ENCODE measurements at places on chromosomes 7 and 10. TPM values are rescaled to one million over a fixed set of nuclear protein-coding genes. Genes with fewer than 3 reads are reported as not detected.

GRCh38 chr10:35126062-35126529, 550 bp upstream of the CREM start:
- H3K4me3 ChIP-seq, result peak overlapping the region; percentile 96
- peaks cover 32% of the 10 kb centered on the region for H3K4me1 ChIP-seq
- H3K27ac ChIP-seq, result peak overlapping the region; percentile 100
- H3K36me3 ChIP-seq, result no peaks in the 10 kb centered on the region
- no peaks in the 10 kb centered on the region for H3K27me3 ChIP-seq

DNA sequence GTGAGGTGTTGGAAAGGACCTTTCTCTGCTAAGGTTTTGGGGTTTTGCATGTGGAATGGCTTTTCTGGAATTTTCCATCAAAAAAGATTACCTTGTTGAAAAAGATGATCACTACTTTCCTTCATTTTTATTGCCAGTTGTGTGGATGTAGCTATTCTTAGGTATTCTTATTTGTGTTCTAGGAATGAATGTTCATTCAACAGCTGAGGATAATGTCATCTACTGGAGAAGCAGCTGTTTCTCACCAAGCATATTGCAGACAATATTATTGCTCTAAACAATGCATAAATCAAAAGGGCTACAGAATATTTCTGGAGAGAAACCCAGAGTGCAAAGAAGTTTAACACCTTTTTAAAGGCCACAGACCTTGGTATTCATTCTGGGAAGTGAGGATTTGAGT, 145.6 kb upstream of the CALCR start:
- no peaks in the 10 kb centered on the region for H3K27me3 ChIP-seq
- peaks cover 2% of the 10 kb centered on the region for H3K4me1 ChIP-seq
- H3K4me3 ChIP-seq, result no peak overlapping the region
- no peak for DNase-seq
- H3K27ac ChIP-seq, result no peak overlapping the region

- H3K4me1 ChIP-seq, result peaks cover 27% of the 10 kb centered on the region
- H3K27me3 ChIP-seq, result no peaks in the 10 kb centered on the region
- no peak for DNase-seq
- no peak overlapping the region for H3K27ac ChIP-seq
- H3K36me3 ChIP-seq, result peaks cover 13% of the 10 kb centered on the region
Measured at GRCh38 chr7:92255308-92255707, 9.5 kb downstream of the ANKIB1 start.

- H3K4me1 ChIP-seq, result no peaks in the 10 kb centered on the region
- no peak overlapping the region for H3K27ac ChIP-seq
- H3K36me3 ChIP-seq, result no peaks in the 10 kb centered on the region
- H3K4me3 ChIP-seq, result no peak overlapping the region
- no peaks in the 10 kb centered on the region for H3K27me3 ChIP-seq
Measured at GRCh38 chr10:98963608-98964007, 272.0 kb downstream of the HPSE2 start.

GRCh38 chr7:34761627-34762026, 103.6 kb downstream of the NPSR1 start:
- H3K27ac ChIP-seq, result no peak overlapping the region
- no peak for DNase-seq
- peaks cover 51% of the 10 kb centered on the region for H3K27me3 ChIP-seq
- no peak overlapping the region for H3K4me3 ChIP-seq

DNA sequence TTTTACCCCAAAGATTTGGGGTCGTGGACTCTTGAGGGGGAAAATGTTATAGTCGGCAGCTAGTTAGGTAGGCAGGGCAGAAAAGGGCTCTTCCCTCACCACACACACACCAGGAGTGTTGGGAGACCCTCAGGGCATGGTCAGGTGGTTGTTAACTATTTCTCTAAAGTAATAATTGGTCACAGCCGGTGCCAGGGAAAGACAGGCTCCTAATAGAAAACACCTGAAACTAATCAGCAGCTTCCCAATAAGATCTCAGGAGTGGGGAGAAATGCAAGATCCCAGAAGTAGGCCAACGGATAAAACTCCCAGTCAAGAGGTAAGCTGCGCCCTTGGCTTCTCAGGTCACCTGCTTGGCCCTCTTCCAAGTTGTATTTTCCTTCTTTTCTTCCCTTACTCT, 213.1 kb downstream of the PHTF2 start:
- H3K36me3 ChIP-seq, result peaks cover 3% of the 10 kb centered on the region
- H3K27me3 ChIP-seq, result peaks cover 14% of the 10 kb centered on the region
- no peak overlapping the region for H3K27ac ChIP-seq
- no peak overlapping the region for H3K4me3 ChIP-seq
- H3K4me1 ChIP-seq, result peaks cover 3% of the 10 kb centered on the region
- no peak for DNase-seq

- DNase-seq, result no peak
- no peaks in the 10 kb centered on the region for H3K4me1 ChIP-seq
- peaks cover 14% of the 10 kb centered on the region for H3K27me3 ChIP-seq
- H3K27ac ChIP-seq, result no peak overlapping the region
- H3K36me3 ChIP-seq, result no peaks in the 10 kb centered on the region
Measured at GRCh38 chr10:117768333-117769042, 225.9 kb downstream of the EMX2 start.

DNA sequence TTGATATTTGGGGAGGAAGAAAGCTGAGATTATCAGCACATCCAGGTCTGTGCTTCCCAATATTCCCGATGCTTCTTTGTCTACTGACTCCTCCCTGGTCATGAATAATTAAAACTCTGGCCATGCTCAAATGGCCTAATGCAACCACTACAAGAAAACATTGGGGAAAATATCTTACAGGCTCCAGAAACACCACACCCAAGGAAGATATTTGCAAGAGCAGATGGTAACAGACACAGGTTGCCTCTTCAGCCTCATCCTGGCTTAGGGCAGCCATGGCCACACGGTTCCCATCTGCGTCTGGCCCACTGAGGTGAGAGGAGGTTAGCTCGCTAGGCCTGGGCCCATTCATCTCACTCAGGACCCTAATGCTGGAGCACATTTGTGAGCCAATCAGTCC, 108.4 kb upstream of the SDK1 start:
- no peak overlapping the region for H3K27ac ChIP-seq
- H3K4me3 ChIP-seq, result no peak overlapping the region
- peaks cover 5% of the 10 kb centered on the region for H3K36me3 ChIP-seq
- H3K27me3 ChIP-seq, result peaks cover 29% of the 10 kb centered on the region
- no peak for DNase-seq

DNA sequence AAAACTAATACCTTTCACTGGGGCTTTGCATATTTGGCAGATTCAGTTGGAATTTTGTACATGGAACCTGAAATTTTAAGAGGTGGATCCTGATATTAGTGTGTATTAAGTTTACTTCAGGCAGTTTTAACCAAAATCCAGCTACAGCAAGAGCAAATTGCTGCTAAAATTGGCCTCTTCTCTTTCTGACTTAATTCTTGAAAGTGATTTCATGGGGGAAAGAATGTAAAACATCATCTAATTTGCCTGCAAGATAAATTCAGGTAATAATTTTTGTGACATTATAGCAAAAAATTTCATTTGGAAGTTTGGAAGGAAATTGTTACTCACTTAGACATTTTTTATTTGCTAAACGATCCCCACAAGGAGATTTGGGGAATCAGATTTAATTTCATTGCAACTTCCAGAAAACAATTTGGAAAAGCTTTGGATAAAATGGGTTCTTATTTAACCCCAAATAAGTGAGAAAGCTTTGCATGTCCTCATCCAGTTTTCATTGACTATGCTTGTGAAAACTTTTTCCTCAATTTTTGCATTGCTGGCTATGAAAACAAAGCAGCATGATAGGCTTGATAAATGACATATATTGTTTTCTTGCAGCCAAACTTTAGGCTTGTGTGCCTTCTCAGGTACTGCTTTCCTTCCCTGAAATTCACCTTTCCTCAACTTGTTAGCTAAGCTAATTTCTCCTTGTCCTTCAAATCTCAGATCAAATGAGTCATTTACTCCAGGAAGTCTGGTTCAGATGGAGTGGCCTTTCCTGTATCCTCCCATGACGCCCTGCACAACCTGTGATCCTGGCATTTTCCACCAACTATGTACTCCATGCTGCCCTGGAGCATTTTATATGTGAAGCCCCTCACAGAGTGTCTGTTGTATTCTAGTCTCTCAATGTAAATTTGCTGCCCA, 27.4 kb upstream of the ZNF438 start:
- no peak overlapping the region for H3K4me3 ChIP-seq
- H3K4me1 ChIP-seq, result no peaks in the 10 kb centered on the region
- no peak overlapping the region for H3K27ac ChIP-seq
- H3K36me3 ChIP-seq, result no peaks in the 10 kb centered on the region
- no peak for DNase-seq

- H3K27me3 ChIP-seq, result no peaks in the 10 kb centered on the region
- H3K4me1 ChIP-seq, result peaks cover 1% of the 10 kb centered on the region
- H3K4me3 ChIP-seq, result no peak overlapping the region
Measured at GRCh38 chr7:114910787-114911186, 11.1 kb upstream of the MDFIC start.

DNA sequence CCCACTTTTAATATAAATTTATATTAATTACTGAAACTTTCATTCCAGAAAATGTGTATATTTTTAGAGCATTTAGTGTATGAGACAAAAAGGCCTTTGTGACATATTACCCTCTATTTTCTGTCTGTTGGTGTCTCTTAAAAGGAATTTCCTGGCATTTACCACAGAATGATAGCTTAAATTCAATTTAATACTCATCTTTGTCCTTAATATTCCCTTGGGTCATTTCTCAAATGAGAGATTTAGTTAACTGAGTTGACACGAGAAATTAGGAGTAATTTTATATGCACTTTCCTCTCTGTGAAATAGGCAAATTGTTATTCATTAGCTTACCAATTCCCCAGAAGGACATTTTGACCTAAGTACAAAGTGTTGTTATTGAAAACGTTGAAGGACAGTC, 101.7 kb upstream of the CTTNBP2 start:
- H3K27ac ChIP-seq, result no peak overlapping the region
- no peaks in the 10 kb centered on the region for H3K36me3 ChIP-seq
- no peak overlapping the region for H3K4me3 ChIP-seq
- DNase-seq, result no peak
- no peaks in the 10 kb centered on the region for H3K4me1 ChIP-seq

- peak overlapping the region; percentile 14 for H3K27ac ChIP-seq
- H3K4me1 ChIP-seq, result peaks cover 3% of the 10 kb centered on the region
- H3K4me3 ChIP-seq, result no peak overlapping the region
- peaks cover 9% of the 10 kb centered on the region for H3K27me3 ChIP-seq
- no peaks in the 10 kb centered on the region for H3K36me3 ChIP-seq
Measured at GRCh38 chr10:78925800-78926319, 142.9 kb upstream of the ZMIZ1 start.

The CTAGE4 gene
- total RNA-seq, result 0.32 TPM

The TMEM270 gene
- not detected for total RNA-seq

The TDRD1 gene
- 0.20 TPM for total RNA-seq

The NRCAM gene
- total RNA-seq, result not detected

The VGF gene
- total RNA-seq, result not detected

The KCND2 gene
- not detected for total RNA-seq

The MOGAT3 gene
- total RNA-seq, result not detected

The PPP1R17 gene
- total RNA-seq, result not detected
